Fibroblast of lung (primary cell): ENCODE measurements at places on chromosomes 7 and 10.

DNA sequence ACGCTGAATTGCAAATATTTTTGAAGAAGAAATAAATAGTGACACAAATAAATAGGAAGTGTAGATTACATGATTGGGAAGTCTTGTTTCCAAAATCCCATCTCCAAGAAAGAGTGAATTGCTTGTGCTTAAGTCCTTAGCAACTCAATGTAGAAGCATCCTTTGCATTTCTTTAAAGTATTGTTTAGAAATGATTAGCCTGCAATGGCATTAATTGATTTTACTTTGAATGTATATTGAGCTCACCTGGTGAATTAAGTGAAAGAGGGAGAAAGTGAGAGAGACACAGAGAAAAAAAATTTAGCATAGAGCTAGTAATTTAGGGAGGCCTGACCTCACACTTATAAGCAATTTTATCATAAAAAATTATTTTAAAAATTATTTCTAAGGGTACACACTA lies 49.0 kb upstream of the PCLO start:
- no peak for DNase-seq

- no peak for DNase-seq
Observed at GRCh38 chr7:1564603-1565022, 5.2 kb downstream of the PSMG3 start.

DNA sequence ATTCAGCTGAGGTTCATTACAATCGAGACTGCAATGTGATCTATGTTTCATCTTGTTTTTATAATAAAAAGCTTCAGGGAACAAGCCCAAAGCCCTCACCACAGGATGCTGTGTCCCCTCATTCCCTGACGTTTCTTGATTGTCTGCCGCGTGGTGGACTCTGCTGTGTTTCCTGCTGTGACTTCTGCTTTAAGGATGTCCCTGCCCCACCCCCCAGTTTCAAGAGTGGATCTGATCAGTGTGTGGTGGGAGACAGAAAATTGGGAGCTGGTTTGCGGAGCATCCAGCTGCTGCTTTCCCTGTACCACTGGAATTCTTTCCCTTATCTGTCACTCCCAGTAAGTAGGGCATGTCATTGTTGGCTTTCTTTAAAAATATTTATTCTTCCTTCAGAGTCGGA lies 86.2 kb downstream of the CREM start:
- no peak for DNase-seq

DNA sequence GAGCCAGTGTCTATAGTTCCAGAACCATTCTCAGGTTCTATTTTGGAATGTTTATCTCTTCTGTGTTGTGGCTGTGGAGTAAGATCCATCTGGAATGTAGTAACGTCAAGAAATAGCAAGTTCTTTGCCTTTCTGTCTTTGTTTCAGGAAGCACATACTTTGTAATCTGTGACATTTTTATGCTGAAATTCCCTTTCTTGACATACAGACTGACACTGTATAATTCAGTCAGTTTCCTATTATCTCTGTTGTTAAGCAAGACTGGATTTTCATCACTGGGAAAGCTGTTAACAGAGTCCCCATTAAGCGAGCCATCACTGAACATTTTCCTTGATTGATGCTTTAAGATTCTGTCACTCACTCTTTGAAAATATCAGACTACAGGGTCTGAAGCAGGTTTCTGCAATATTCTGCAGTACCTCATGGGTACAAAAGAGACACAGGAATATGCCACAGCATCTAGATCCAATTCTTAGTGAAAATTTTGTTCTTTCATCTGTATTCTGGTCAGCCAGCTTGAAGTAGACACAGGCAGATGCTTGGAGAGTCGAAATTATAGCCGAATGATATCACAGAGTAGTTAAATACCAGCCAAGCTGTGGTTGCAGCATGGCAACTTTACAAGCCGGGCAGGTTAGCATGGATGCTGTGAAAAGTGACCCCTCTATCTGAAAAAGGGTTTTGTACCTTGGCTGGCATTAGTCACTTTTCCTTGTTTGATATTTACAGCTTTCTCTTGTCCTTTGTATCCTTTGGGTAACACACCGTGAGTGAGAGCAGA lies 62.6 kb downstream of the CACNB2 start:
- peak; percentile 37 for DNase-seq

GRCh38 chr10:49429458-49429857 lies 33.6 kb upstream of the DRGX start:
- DNase-seq = no peak

DNA sequence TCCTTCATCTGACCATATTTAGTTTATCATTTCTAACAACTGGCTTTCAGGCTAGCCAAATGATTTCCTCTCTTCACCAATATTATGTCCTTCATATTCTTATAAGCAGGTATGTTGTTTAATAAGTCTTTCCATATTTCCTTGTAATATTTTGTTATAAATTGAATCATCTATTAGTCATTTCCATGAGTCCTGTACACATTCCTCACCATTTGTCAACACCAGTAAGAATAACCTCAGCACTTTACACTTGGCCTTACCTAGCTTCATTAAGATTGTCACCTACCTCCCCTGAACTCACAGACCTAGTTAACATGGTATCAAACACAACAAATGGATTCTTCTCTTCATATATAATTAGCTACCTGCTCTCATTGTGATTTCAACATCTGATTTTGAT lies 282.3 kb downstream of the SEMA3D start:
- no peak for DNase-seq

- no peak for DNase-seq
Observed at GRCh38 chr10:85212526-85212925, 884.1 kb downstream of the CCSER2 start.

DNA sequence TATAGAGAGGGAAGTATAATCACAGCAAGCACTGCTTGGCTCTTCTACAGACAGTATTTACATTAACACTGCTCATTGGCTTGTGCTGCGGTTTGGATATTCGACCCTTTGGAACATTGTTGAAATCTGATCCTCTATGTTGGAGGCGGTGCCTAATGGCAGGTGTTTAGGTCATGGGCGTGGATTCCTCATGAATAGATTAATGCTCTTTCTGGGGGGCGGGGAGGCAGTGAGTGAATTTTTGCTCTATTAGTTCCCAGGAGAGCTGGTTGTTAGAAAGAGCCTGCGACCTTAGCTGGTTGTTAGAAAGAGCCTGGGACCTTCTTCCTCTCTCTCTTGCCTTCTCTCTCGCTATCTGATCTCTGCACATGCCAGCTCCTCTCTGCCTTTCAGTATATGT lies 77.3 kb upstream of the SVIL start:
- peak; percentile 20 for DNase-seq

DNA sequence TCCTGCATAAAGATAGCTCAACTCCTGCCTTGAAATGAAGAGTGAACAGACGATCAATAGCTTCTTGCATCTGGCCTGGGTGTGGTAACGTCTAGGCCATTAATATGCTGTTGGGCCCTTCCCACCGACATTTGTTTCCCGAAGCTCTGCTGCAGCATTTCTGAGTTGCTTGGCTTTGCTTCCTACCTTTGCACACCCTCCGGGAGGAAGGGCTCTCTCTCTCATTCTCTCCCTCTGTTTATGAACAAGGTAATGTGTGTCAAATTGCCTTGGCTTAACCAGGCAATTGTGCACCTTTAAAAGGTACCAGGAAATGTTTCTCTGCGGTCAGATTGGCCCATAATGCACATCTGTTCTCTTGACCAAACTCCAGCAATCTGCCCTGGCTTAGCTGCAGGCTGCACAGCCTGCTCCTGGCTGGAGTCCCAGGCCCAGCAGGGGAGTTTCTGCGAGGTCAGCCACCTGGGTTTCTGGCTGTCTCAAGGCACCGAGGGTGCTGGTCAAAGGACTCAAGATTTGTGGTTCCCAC lies 223.7 kb downstream of the SNX10 start:
- DNase-seq = no peak

GRCh38 chr10:104630731-104631130 lies 10.4 kb upstream of the SORCS3 start:
- DNase-seq = no peak

DNA sequence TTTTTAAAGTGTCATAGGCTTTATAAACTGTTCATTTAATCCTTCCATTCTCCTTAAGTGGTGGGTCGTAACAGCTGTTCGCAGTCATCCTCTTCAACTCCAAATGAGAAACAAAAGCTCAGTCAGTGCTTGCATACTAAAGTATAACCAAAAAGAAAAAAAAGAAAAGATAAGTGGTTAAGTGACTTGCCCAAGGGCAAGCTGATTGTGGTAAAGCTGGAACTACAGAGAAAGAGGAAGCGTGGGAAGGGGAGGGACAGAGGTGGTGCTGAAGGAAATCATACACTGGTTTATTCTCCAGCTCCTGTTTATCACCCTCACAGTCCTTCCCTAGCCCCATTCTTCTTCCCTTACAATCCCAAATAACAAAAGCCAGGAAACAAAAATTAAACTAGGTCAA lies 29.6 kb downstream of the IDE start:
- DNase-seq = no peak

DNA sequence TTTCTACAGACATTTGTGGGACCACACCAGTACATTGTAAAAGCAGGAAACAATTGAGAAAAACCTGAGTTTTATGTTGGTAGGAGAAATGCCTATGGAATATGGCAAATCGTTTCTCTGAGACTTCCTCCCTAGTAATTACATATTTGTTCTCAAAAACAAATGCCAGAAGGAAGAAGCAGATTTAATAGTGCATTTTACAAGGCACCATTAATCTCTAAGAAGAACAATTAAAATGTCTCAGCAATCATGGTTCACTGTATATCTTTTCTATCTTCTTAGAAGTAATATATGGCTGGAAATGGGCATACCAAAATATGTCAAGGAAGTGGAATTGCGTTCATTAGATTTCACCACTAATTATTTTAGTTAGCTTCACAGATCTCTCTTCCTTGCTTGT lies 13.3 kb downstream of the CAV1 start:
- DNase-seq = no peak

- peak; percentile 47 for DNase-seq
Observed at GRCh38 chr10:86775056-86775869, 18.8 kb downstream of the BMPR1A start.

- DNase-seq = no peak
Observed at GRCh38 chr7:27917774-27918314, 177.9 kb downstream of the TAX1BP1 start.

DNA sequence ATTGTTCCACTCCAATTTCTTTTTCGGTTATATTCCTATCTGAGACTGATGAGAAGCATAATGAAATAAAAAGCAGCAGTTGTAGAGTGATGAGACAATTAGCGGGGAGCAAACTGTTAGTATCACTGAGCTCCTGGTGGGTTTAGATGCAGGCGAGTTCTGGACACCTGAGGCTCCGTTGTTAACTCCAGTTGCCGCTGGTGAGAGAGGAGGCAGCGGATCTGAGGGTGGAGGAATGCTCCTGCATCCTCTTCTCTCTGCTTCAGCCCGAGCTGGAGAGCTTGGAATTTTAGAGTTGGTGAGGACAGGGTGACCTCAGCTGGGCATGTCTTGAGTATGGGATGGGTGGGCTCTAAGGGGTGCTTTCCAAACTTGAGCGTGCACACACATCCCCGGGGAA lies 31.4 kb downstream of the LRMDA start:
- DNase-seq = no peak

DNA sequence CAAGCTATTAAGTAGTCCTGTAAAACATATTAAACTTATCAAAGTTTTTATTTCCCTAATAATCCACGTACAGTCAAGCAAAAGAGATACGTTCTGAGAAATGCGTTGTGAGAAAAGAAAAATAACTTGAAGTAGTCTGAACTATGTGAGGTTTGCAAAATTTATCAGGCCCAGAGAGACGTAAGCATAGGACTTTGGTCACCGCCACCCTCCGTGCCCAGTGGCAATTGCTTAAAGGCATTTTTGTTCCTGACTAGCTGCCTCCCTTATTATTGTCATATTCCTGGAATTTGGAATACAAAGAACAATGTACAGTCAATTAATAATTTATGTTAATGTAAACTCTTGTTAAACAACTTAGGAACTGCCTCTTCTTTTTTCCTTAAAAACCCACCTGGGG lies 22.8 kb downstream of the HIBADH start:
- DNase-seq = no peak

DNA sequence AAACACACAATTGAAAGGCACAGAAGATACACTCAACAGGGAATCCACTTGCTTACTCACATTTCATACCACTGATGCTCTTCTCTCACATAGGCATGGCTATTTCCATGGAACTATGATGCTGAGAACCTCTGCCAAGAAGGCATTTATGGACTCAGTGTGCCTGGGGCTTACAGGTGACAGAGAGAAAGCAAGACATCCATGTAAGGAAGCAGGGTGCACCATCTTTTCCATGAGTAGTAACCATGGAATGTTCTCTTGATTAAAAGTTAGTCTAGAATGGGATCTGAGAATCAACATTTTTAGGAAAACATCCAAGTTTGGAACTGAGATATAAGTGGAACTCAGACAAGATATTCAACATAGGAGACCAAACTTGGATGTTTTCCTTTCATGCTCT lies 52.5 kb upstream of the MACC1 start:
- peak; percentile 41 for DNase-seq

GRCh38 chr10:103244666-103245271 lies 918 bp upstream of the RPEL1 start:
- DNase-seq = peak; percentile 85

DNA sequence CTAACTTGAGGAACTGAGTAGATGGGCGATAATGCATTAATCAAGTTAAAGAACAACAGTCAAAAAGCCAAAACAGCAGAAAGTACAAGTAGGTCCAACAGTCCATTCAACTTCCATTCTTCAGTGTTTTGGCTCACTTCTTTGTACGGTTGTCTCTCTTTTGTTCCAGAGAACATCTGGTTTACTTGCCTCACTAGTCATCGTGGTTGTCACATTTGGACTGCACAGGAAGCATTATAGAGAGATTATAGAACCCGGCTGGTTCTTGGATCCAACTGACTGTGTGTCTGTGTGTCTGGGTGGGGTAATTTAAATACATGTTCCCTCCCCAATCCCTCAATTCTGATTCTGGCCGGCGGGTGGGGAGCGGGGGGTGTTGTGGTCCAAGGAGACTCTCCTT lies 1.8 kb upstream of the CEP41 start:
- no peak for DNase-seq

DNA sequence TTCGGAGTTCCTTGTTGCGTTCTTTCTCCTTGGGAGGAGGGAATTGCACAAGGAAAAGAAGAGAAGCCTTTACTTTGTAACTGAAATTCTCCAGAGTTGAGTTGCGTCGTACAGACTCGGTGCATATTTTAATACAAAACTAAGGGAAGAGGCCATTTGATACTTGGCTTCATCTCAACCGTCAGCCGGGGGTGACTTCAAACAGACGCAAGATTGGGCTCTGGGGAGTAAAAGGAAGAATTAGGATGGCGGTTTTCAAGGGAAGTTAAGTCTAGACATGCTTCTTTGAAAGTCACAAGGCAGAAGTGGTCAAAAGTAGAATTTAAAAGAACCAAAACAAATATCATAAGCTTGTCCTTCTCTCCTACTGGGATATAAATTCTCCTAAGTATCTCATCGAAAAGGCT lies 1.6 kb downstream of the PRR15 start:
- no peak for DNase-seq

GRCh38 chr7:140559410-140559809 lies 80.1 kb upstream of the MKRN1 start:
- no peak for DNase-seq

DNA sequence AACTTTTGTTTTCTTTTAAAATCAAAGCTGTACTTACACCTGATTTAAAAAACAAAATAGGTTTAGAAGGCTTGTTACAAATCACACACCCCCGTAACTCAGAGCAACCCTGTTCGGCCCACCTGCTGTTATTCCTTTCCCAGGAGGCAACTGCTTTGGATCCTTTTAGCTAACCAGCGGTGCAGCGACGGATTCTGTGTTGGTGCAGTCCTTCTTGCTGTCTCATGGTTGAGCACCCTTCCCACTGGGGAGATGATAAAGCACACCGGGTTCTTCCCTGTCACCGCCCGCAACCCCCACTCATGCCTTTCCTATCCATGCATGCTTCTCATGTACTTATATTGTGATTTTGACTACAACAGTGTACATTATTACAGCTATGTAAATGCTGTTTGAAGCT lies 24.8 kb upstream of the MKI67 start:
- DNase-seq = no peak

GRCh38 chr7:99006739-99007424 lies 128.6 kb downstream of the TRRAP start:
- DNase-seq = no peak
